Right lobe of liver (tissue), 6 donors: ENCODE measurements at places on chromosomes 5 and 9. TPM values are rescaled to one million over a fixed set of nuclear protein-coding genes. Genes with fewer than 3 reads are reported as not detected.

SPATA31A3 gene
- total RNA-seq: not detected

DNA sequence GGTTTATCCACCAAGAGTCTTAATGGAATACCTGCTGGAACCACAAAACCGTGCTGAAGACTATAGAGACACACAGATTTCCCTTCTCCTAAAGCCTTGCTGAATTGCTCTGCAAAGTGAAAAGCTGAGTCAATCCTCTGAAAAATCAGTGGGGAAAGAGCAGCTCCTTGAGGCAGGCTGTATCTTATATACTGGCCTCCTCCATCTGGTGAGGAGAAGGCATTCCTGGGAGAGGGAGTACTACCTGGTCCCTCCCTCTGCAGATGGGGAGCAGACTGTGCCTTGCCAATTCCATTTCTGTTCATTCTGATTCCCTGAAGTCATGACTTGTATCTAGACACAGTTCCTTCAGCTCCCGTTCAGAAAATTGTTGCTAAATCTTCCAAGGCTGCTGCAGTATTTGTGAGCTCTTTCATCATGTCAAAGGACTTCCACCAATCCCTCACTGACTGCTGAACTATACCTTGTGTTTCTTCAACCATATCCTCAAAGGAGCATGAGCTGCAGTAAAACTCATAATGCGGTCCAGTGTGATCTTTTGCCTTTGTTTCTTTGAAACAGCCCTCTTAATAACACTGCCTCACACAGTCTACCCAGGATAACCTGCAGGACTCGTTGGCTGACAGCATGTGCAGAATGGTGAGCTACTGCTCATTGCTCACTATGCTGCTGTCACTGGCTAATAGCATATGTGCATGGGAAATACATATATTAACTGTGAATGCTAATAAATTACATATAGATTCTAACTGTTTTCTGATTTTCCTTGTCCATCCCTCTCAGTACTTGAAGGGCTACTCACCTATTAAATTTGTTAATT, 84.5 kb downstream of the FOXD1 start:
- DNase-seq: no peak

- DNase-seq: no peak
Observed at GRCh38 chr9:28389411-28389810, 816.1 kb upstream of the C9orf72 start.

DNA sequence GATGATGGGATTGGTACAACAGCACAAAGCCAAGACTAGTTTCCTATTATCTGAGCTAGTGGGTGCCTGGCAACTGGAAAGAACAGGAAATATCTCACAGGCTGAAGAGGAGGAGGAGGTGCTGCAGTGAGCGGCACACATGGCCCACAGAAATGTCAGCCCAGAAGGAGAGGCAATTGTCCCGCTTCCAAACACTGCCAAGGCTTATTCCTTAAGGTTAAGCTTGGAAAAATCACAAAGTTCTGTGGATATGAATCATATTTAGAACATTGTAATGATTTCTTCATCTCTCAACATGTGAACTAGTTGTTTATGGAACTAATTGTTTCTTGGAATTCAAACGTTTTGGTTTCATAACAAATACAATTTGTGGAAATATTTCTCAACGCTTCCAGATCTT, 1019.5 kb upstream of the SEMA6A start:
- DNase-seq: no peak

GRCh38 chr9:98096091-98096490, 22.9 kb downstream of the TRIM14 start:
- no peak for DNase-seq

DNA sequence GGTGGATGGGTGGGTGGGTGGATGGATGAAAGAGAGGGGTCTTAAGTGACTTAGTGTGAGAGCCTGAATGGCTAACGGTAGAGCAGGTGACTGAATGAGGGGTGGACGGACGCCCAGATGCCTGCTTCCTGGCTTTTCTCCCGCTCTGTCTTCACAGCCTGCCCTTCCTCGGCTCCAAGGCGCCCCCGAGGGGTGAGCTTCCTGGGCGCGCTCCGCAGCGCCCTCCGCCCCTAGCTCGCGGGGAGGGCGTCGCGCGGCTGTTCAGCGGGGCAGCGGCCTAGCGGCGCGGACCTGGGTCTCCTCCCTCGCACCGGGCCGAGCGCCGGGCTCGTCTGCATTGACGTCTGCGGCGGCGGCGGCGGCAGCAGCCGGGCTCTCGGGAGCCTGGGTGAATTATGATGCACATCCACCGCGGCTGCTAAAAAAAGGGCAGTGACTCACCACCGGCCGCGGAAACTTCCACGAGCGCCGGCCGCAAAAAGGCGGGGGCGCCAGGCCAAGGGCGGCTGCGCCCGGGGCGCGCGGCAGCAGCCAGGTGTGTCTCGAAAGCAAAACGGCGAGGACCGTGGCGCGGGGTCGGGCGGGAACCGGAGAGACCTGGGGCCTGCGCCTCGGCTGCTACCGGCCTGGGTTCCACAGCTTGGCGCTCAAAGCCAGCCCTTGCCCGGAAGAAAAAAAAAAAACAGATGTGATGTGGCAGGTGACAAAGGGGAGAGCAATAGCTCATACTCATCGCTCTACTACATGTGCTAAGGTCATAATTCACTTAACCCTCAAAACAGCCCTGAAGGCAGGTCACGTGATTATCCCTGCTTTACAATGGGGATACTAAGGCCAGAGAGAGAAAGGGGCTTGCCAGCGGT, 143.0 kb upstream of the ADRA1B start:
- DNase-seq: peak; percentile 61

- DNase-seq: no peak
Observed at GRCh38 chr5:81505672-81506071, 111.7 kb upstream of the ACOT12 start.

GRCh38 chr9:104092875-104093600, 1.1 kb upstream of the SMC2 start:
- DNase-seq: no peak

DNA sequence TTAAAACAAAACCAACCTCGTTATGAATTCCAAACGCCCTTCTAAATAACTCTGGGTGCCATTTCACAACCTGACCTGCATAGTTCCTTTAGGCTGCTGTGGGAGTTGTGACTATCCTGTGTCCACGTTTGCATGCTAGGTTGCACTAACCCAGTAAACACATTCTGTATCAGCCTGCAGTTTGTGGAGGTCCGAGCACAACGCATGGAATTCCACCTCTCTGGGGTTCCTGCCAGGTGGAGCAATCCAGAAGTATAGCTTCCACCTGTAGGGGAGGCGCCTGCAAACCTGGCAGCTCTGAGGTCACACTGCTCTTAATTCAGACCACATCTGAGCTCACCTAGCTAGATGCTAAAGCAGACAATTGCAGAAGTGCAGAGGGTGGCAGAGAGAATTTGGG, 57.2 kb downstream of the MARCHF3 start:
- DNase-seq: no peak
